ENCODE measurements at places on chromosomes 6 and 20. TPM values are rescaled to one million over a fixed set of nuclear protein-coding genes. Genes with fewer than 3 reads are reported as not detected.

The PRDM13 gene
- not detected for total RNA-seq

The OPRM1 gene
- total RNA-seq, result not detected

The TUBB1 gene
- total RNA-seq, result 0.08 TPM

The HTR1E gene
- not detected for total RNA-seq

The RBBP8NL gene
- total RNA-seq, result not detected

The KIF25 gene
- total RNA-seq, result 1.8 TPM

The LAMA2 gene
- total RNA-seq, result 0.28 TPM

The ERVFRD-1 gene
- not detected for total RNA-seq

The CLPSL2 gene
- not detected for total RNA-seq

The HRH3 gene
- total RNA-seq, result not detected

The MRAP2 gene
- total RNA-seq, result 0.11 TPM

The NRSN1 gene
- total RNA-seq, result not detected

The TOX2 gene
- 1.1 TPM for total RNA-seq

The RAET1G gene
- total RNA-seq, result not detected

The GMPR gene
- 0.30 TPM for total RNA-seq

The MYBL2 gene
- total RNA-seq, result 95.5 TPM

The PI16 gene
- total RNA-seq, result 1.8 TPM

The PSORS1C2 gene
- not detected for total RNA-seq

The TXLNB gene
- total RNA-seq, result 0.24 TPM

The LPA gene
- not detected for total RNA-seq

The DLGAP4 gene
- 34.8 TPM for total RNA-seq

The JAG1 gene
- total RNA-seq, result 0.98 TPM

The NMBR gene
- total RNA-seq, result not detected

The WFDC5 gene
- total RNA-seq, result 5.4 TPM

The RBM39 gene
- total RNA-seq, result 359 TPM

The EYS gene
- total RNA-seq, result not detected

The AKAP12 gene
- 0.35 TPM for total RNA-seq

The GSTA4 gene
- 5.2 TPM for total RNA-seq

The BLOC1S5 gene
- total RNA-seq, result 18.7 TPM

The TP53TG5 gene
- 0.50 TPM for total RNA-seq

The ADGRF5 gene
- not detected for total RNA-seq

The SRF gene
- total RNA-seq, result 36.2 TPM

The MAK gene
- total RNA-seq, result 0.84 TPM

The APMAP gene
- total RNA-seq, result 30.7 TPM

The SLC22A7 gene
- total RNA-seq, result not detected

The PLEKHG1 gene
- total RNA-seq, result 7.8 TPM

The RAD21L1 gene
- total RNA-seq, result not detected

The CPXM1 gene
- total RNA-seq, result 0.69 TPM

The BNIP5 gene
- total RNA-seq, result not detected

The WFDC12 gene
- total RNA-seq, result not detected

The SLC25A27 gene
- not detected for total RNA-seq

The CAGE1 gene
- total RNA-seq, result 0.16 TPM

The MYLIP gene
- total RNA-seq, result 6.0 TPM

The PET117 gene
- 8.2 TPM for total RNA-seq

The DYNLT1 gene
- 89.8 TPM for total RNA-seq

The ZNF184 gene
- total RNA-seq, result 11.2 TPM

The CD93 gene
- total RNA-seq, result 5.4 TPM

The FYN gene
- total RNA-seq, result 326 TPM

The SLC12A5 gene
- total RNA-seq, result not detected

The SIRPD gene
- not detected for total RNA-seq

The OGFRL1 gene
- total RNA-seq, result 7.7 TPM

The TINAG gene
- total RNA-seq, result not detected

The SIRPA gene
- 0.05 TPM for total RNA-seq

The RSPO3 gene
- not detected for total RNA-seq

The GUCA1A gene
- 0.61 TPM for total RNA-seq

The HCRTR2 gene
- total RNA-seq, result not detected

The ISM1 gene
- total RNA-seq, result 0.34 TPM

The JPH2 gene
- total RNA-seq, result 0.42 TPM

Measured in activated T-helper 17 cell treated with anti-CD3 and anti-CD28 coated beads, Interleukin-2, amount 50 U/mL, for 72 hours (primary cell).